ENCODE measurements at places on chromosomes 13 and 19.

GRCh38 chr13:91739751-91740150 lies 341.3 kb downstream of the GPC5 start:
- DNase-seq, result no peak

GRCh38 chr13:107906131-107906530 lies 309.2 kb downstream of the LIG4 start:
- no peak for DNase-seq

GRCh38 chr13:31826521-31826920 lies 87.2 kb downstream of the RXFP2 start:
- DNase-seq, result no peak

DNA sequence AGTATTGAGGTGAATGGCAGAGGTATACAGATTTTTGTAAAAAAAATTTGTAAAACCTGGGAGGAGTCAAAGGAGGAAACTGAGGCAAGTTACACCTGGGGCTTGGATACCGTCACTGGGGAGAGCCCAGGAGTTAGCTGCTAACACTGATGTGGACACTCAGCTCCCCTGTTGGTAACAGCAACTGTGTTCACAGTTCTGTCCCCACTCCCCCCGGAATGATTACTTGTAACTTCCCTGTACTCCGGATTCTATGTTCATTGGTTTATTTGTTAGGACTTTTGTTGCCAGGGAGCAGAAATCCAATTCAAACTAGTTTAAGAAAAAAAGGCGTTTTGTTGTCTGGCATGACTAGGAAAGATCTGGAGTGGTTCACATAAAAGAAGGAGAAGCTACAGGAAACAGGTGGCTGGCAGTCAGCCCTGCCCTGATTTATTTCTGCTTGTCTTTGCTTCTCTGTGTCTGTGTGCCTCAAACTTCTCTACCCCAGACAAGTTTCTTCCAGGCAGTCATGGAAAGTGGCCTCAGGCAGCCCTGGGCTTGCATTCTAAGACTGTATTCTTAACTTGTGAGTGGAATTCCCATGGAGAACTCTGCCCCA lies 2.3 kb upstream of the GPR12 start:
- no peak for DNase-seq

DNA sequence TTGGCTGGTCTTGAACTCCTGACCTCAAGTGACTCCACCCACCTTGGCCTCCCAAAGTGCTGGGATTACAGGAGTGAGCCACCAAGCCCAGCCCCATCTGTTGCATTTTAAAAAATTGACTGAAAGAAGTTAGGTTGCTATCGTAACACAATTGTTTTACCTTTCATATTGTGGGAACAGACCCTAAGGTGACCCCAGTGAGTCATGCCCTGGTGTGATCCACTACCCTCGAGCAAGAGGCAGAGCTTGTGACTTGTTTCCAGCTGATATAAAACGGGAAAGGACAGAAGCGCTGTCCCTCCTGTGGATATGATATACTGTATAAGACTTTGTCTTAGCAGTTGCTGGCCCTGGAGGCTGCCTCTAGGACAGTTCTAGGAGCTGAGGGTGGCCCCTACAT lies 308.6 kb downstream of the HS6ST3 start:
- no peak for DNase-seq

GRCh38 chr19:53007200-53007599 lies 6.5 kb upstream of the ERVV-1 start:
- DNase-seq, result no peak

- DNase-seq, result peak; percentile 72
Observed at GRCh38 chr13:57629391-57629804, 2.1 kb upstream of the PCDH17 start.
